ENCODE measurements at places on chromosomes 5 and 9. TPM values are rescaled to one million over a fixed set of nuclear protein-coding genes. Genes with fewer than 3 reads are reported as not detected.
A peak's percentile ranks its signal among the peaks of the same experiment; 100 is the strongest.

- DNase-seq: no peak
Observed at GRCh38 chr5:135900276-135900675, 4.6 kb upstream of the IL9 start.

- no peak for DNase-seq
Observed at GRCh38 chr5:169848792-169849191, 131.5 kb downstream of the INSYN2B start.

DNA sequence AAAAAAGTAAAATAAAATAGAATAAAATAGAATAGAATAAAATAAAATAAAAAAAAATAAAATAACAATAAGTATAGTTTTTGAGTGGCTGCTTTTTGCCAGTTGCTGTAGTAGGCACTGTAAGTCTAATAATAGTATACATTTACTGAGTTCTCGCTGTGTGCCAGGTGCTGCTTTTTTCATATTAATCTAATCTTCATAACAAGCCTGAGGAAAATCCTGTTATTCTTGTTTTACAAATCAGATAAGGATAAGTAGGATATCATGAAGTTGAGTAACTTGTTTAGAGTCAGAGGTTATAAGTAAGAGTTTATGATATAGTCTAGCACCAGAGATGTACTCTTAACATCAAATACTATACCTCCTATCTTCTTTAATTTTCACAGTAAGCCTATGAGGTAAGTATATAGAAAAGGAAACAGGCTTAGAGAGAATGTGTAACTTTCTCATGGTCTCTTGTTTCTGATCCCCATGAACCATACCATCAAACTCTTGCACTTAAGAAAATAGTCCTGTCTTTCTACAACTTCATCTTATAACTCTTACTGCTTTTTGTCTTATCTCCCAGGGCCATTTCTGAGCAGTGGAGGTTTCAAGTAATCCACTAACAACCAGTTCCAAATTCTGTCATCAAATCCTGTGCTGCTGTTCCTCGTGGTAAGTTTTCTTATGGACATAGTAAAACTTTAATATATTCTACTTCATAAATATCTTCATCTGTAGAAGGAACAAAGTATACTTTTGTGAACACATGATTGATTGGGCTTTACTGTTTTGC lies 18.7 kb downstream of the RMI1 start:
- no peak for DNase-seq

DNA sequence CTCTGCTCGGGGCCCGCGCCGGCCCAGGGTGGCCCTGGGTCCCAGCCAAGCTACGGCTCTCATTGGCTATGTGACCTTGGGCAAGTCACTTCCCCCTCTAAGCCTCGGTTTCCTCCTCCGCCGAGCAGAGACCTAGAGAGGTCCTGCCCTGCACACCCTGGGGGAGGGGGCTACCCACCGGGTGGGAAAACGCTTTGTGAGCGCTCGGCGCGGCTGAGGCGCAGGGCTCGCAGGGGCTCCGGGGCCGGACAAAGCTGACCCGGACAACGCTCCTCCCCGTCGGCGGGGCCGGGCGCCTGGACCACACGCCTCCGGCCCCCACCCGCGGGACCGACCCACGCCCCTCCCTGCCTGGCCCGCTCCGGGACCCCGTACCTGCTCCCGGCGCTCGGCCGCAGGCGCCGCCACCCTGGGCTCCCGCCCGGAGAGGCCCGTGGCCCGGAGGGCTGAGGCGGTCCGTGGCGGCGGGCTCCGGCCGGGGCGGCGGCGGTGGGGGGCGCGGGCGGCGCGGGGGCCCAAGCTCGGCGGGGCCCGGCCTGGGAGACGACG lies 85.7 kb upstream of the MELK start:
- no peak for DNase-seq

- no peak for DNase-seq
Observed at GRCh38 chr9:32411753-32412152, 27.3 kb downstream of the ACO1 start.

DNA sequence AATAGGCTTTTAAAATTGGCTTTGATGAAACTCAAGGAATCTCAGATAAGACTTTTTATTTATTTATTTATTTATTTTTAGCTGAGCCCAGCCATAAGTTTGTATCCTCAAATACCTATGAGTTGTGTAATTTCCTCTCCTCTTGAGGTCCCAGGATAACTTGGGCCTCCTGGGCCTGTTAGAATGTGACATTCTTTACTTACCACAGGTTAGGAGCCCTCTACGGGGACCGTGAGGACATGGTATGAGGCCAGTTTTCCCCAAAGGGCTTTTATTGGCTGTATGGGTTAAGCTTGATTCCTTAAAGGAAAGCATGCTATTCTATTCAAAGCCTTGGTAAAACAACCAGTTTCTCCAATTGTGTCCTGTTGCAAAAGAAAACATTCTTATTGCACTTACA lies 16.9 kb downstream of the SHISAL2B start:
- DNase-seq: no peak

DNA sequence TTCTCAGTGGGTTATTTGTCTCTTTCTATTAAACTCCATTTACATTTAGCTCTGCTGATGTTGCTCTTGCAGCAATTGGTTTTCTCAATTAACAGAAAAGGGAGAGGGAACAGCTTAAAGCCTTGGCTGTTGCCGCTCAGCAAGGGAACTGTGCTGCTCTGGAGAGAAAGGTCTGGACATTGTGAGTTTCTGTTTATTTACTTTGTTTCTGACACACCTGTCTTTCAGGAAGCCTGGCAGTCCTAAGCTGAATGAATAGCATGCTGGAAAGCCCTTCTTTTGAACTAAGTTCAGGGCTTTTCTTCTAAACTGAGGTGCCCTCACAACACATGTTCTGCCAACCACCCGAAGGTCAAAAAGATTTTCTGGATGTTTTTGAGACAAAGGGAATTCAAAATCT lies 491.9 kb downstream of the PDE4D start:
- DNase-seq: no peak

- no peak for DNase-seq
Observed at GRCh38 chr5:118468085-118468484, 520.3 kb downstream of the DTWD2 start.

- no peak for DNase-seq
Observed at GRCh38 chr5:134146651-134147518, 29.9 kb downstream of the SKP1 start.

DNA sequence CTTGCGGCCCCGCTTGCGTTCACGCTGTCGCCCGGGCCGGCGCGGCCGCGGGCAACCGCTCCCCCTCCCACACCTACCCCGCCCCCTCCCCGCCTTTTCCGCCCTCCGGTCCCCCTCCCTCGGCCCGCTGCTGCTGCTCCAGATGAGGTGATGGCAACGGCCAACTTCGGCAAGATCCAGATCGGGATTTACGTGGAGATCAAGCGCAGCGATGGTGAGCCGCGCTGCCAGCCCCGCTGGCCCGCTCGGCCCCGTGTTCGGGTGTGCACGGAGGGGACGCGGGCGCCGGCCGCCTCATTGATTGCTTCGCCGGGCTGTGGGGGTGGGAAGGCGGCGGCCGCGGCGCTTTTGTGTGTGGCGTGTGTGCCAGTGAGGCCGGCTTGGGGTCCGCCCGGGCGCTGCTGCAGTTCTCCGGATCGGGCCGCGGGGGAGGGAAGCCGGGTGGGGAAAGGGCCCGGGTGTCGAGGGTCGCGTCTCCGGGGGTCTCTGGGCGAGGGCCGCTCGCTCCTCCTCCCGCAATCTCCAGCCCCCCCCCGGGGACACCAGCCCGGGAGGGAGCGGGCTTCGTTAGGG lies 403 bp downstream of the KIF2A start:
- no peak for DNase-seq

DNA sequence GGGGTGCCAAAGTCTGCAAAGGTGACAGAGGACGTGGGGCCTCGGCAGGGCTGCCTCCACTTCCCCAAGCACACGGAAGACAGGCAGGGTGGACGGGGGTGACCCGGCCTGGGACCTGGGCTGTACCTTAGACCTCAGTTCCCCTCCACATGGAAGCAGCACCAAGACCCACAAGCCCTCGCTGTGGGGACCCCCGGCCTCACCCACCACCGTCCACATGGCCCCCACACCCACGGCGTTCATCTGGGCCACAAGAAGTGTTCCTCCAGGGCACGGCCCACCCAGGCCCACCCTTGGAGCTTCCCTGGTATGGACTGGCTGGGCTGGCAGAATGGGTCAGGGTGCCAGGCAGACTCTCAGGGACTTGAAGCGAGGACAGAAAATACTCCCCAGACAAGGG lies 45.8 kb upstream of the NKD2 start:
- DNase-seq: no peak

GRCh38 chr9:70477907-70478480 lies 63.5 kb upstream of the KLF9 start:
- no peak for DNase-seq

DNA sequence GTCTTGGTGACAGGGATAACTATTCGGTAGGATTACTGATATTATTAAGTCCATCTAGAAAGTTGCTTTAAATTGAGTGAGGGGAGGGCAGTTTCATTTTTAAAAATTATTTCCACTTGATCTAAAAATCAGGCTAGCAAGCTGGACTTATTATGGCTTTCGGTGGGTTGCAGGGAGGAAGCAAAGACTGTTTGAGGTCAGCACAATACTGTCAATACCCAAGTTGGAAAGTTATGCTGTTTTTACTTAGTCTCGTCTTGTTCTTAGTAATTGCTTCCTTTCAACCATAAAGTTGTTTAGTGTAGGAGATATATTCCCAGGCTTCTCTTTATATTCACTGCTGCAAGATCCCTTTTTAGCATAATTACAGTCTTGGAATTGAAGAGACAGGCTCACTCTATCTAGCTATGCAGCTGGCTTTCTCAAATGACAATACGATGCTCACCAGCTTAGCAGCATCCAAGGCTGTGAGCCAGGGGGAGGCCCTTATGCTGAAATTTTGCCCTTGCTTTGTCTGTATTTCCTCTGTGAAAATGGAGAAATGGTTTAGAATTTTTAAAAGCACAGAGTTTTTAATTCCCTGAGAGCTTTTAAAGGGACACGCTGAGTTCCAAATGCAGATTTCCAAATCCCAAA lies 68.2 kb upstream of the APC start:
- no peak for DNase-seq

DNA sequence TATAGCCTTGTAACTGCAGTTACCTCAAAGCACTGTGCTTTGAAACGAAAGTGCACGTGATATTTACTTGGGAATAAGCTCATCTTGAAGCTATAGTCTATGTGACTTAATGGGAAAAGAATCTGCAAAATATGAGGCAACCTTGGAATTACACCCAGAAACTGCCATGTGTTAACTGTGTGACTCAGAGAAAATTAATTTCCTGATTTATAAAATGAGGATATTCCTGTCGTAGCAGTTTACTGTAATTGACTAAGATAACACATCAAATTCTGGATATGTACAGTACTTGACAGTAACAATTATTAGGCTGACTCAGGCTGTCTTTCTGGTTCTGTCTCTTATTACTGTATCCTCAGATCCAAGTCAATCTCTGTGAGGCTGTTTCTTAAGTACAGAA lies 1079.9 kb upstream of the ACO1 start:
- DNase-seq: peak; percentile 86

DNA sequence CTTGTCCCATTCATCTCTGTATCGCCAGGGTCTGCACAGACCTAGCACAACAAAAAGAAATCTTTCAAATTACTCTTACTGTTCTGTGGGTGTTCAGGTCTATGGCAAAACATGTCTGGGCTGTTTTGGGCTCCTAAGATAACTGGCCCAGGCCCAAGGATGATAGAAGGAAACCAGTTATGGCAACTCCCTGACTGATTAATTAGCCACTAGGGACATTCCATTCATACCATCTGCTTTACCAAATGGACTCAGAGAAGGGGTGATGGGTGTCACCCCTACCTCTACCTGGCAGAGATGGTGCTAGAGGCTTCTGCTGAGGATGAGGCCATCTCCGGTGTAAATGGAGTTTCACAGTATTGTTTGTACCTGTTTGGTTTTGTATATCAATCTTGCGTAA lies 1.9 kb downstream of the SLC31A2 start:
- no peak for DNase-seq

- DNase-seq: no peak
Observed at GRCh38 chr5:146867996-146868708, 10.4 kb downstream of the PPP2R2B start.

- DNase-seq: no peak
Observed at GRCh38 chr5:176383961-176384360, 4.4 kb downstream of the NOP16 start.

DNA sequence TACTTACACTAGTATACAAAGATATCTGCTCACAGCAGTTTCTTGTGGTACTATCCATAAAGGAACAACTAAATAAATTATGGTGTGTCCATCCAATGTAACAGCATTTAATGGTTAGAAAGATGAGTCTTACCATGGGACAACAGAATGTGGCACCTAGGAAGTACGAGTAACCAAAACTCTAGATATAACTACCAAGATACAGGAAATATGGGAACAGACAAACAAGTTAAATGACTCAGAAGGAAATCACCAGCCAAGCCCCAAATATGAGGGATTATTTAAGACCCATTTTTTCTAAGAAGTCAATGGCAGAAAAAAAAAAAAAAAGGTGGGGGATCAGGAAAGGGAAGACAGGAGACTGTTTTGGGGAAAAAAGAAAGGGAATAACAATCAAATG lies 294.8 kb downstream of the PRELID2 start:
- no peak for DNase-seq

GRCh38 chr9:136403915-136404800 lies 4.2 kb upstream of the SNAPC4 start:
- DNase-seq: no peak

DNA sequence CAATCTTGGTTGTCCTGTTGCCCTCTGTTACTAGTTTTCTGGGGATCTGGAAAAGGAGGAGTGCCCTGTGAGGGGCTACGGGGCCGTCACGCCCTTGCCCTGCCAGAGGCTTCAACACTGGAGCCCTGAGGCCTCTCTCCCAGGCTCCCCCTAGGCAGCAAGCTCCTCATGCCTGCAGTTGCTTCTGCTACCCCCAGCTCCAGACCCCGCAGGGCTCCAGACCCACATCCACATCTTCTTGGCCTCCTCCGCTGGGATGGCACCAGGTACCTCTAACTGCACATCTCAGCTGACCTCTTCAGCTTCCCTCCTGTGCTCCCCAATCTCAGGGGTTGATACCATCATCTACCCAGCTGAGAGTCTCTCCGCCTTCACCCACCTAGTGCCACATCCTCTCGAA lies 116.0 kb downstream of the ZNF354C start:
- no peak for DNase-seq

- no peak for DNase-seq
Observed at GRCh38 chr9:131473198-131473885, 29.4 kb upstream of the POMT1 start.

GRCh38 chr9:68653141-68653595 lies 51.9 kb upstream of the PIP5K1B start:
- DNase-seq: no peak

- DNase-seq: no peak
Observed at GRCh38 chr5:91378752-91379211, 4.3 kb downstream of the ARRDC3 start.

Gene APBA1
- 0.29 TPM for total RNA-seq

Gene MARCHF11
- not detected for total RNA-seq

Gene PCDHA8
- total RNA-seq: not detected

Gene DAPK1
- total RNA-seq: 45.5 TPM

Gene ARL10
- 3.4 TPM for total RNA-seq

Gene RHOBTB3
- total RNA-seq: 86.4 TPM

Gene SLC6A7
- not detected for total RNA-seq

Gene IL17B
- total RNA-seq: not detected

Gene SNCB
- 0.17 TPM for total RNA-seq

Gene CDH6
- total RNA-seq: 34.9 TPM

Gene GABBR2
- total RNA-seq: 0.75 TPM

Gene ECSCR
- total RNA-seq: 0.12 TPM

Gene GCNT4
- total RNA-seq: 2.3 TPM

All from epithelial cell of proximal tubule (primary cell).